Amniotic epithelial cell (primary cell): ENCODE measurements at places on chromosomes 12 and 14.

- no peak for DNase-seq
Observed at GRCh38 chr12:71655907-71656306, 7.7 kb downstream of the ZFC3H1 start.

GRCh38 chr12:93603762-93604161 lies 31.3 kb downstream of the SOCS2 start:
- no peak for DNase-seq

- DNase-seq = no peak
Observed at GRCh38 chr14:101070540-101071492, 167.3 kb upstream of the RTL1 start.

DNA sequence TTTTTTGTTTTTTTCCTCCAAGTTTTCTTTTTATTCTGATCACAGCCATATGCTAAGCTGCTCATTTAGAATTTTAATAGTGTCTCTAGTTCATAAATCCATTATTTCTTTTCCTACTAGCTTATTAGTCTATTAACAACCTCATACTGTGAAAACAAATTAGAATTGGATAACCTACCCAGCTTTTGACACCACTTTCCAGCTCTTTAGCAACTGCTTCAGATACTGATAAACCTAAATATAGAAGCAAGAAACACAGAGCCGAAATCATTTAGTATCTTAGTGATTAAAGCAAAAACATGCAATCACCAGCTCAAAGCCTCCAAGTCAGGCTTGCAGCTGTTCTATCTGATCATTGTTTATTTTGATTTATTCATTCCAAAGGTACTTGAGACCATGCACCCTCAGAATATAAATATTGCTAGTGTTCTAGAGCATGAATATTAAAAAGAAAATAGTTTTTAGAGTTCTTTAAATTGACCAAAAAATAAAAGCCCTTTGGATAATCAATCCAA lies 121.5 kb downstream of the STXBP6 start:
- DNase-seq = no peak

- no peak for DNase-seq
Observed at GRCh38 chr14:97337670-97338069, 540.5 kb downstream of the VRK1 start.

- no peak for DNase-seq
Observed at GRCh38 chr12:30988646-30989286, 62.2 kb downstream of the TSPAN11 start.

DNA sequence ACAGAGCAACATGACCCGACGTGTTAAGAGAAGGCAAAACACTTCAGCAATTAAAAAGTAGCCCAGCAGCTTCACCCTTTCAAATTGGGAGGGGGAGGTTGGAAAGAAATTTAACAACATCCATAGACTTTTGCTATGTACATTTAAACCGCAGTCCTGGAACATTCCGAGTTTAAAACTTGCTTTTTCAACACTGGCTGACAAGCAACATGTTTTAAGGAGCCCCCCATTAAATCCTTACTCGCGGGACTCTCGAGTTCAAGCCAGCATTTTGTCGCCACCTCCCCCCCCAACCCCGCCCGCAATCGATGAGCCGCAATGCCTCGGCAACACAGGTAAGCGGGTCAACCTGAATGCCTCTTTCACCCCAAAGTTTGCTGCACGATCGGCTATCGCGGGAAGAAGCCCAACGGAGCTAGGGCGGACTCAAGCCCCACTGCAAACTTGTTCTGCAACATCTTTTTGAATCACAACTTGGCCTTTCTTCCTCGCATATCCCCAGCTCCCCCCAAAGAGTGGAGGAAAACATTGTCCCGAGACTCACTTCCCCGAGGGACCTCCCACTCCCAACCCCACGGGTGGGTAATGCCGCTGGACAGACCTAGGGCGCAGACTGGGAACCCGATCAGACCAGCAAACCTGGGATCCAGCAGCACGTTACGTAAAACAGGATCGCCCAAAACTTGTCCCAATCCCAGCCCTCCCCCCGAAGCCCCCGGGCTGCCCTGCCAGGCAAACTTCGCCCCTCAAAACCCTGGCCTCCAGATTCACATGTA lies 777 bp downstream of the ZFP36L1 start:
- no peak for DNase-seq

DNA sequence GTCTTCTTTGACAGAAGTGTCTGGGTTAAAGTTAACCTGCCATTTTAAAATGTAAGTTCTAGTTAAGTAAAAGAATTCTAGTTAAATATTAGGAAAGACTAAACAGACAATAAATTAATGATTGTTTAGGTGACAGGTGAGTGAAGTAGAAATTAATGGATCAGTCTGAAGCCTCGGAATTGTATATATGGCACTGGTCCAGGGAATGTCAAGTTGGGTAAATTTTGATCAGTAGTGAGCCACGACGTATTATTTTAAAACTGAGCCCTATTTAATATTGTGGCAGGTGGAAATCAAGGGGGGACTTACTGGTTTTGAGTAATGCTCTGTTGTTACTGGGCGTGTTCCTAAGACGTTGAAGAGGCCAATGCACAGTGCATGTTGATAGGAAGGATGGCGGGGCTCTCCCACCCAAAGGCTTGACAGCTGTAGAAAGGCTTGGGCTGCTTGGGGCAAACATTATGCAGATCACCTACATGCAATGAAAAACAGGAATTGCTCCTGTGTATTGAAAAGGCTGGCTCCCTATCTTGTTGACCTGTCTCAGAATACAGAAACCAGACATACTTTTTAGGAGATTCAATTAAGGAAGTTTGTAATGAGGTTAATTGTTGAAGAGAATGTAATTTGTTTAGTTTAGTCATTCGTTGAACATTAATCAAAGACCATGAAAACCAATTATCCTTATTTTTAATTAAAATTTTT lies 5.9 kb upstream of the PPFIBP1 start:
- DNase-seq = no peak

DNA sequence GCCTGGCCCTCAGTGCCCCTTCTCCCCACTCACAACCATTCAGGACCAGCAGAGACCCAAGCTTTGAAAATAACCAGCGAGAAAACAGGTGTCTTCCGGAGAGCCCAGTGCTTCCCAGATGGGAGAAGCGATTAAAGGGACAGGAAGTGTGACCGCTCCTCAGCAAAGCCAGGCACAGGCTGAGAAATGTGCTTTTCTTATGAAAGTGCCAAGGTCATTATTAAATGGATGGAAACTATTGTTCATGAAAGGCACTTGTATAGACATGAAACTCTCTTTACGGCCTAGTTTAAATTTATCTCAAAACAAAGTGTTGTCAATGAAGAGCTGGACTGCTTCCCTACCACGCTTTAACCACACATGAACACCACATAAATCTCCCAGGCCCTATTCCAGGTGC lies 210.4 kb downstream of the SPTSSA start:
- DNase-seq = no peak

GRCh38 chr12:29650371-29650770 lies 133.4 kb downstream of the TMTC1 start:
- no peak for DNase-seq

GRCh38 chr12:23221066-23221465 lies 596.1 kb downstream of the ETNK1 start:
- DNase-seq = no peak

DNA sequence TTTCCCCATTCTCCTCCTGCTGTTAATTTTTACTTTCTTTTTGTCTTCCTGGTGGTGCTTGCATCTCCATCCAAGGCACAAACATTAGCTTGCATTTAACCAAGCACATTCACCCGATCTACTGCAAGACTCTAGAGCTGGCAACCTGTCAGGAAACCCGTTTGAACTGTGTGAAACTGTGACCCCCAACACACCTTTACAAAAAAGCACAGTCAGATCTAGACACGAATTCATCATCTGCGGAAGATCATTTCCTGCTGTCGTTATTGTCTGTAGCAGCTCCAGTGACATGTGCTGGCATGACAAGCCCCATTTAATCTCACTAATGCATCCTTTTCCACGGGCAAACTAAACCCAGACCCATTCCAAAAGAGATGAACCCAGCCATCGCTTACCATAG lies 340.5 kb downstream of the VRK1 start:
- DNase-seq = no peak

GRCh38 chr12:115942346-115942745 lies 335.1 kb downstream of the MED13L start:
- no peak for DNase-seq

DNA sequence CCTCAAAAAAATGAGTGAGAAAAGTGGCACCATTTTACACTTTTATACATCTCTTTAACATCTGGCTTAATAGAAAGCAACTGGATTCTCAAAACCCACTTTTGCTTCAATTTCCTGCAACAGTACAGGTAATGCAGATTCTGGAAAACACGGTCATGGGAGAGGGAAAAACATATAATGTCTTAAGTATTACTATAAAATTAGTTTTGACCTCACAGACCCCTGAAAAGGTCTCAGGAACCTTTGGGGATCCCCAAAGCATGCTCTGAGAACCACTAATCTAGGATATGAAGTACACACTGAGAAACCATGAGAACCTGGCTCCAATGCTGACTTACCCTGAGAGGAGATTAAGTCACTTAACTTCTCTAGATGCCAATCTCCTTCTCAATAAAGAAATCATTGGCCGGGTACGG lies 64.7 kb downstream of the PPP2R5E start:
- DNase-seq = no peak

GRCh38 chr12:102430661-102431060 lies 49.7 kb downstream of the IGF1 start:
- DNase-seq = no peak

GRCh38 chr12:94704452-94705306 lies 54.3 kb upstream of the TMCC3 start:
- DNase-seq = peak; percentile 92

DNA sequence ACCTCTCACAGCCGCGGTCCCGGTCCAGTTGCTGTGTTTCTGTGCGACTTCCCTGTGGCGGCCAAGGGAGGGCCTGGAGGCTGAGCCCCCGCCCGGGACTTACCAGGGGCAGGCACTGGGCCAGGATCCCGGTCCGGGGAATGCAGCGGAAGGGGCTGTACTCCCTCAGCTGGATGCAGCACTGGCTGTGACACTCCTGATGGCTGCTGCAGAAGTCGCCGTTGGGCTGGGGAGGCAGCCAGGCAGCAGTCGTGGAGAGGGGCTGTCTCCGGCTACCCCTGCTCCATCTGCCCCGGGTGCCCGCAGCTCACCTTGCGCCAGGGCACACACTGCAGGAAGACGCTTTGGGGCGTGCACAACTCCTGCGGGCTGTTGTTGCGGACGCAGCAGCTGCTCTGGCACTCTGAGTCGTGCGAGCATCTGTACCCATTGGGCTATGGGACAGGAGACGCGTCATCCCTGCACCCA lies 6.2 kb downstream of the LRCOL1 start:
- no peak for DNase-seq

GRCh38 chr14:22607291-22607690 lies 9.2 kb downstream of the ABHD4 start:
- DNase-seq = no peak

DNA sequence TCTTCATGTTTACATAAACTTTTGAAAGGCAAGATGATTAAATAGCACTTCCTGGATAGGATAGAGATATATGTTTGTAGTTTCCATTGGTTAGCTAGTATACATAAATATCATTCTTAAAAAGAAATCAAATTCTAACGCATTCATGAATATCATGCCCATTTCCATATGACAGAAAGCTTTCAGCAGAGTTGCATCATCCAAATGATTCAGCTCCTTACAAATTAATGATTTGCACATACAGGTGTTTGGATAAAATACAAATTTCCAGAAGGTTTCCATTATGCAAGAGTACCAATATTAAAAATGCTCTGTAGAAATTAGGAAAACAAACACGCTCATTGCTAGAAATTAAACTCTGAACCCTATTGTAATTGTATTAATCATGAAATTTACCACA lies 264.4 kb downstream of the FOXG1 start:
- DNase-seq = no peak

DNA sequence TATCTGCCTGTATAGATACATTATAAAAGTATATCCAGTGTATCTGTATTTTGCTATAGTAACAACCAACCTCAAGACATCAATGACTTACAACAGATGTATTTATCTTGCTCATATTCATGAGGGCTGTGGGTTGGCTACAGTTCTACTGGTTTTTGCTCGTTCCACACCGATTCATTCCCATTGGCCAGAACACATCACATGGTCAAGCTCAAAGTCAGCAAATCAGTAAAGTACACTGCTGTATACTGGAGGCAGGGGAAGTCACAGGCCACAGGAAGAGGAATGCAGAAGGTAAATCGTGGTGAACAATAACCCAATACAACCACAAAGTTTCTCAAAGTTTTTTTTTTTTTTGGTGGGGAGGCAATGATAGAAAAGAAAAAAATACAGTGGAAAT lies 180.0 kb upstream of the CDKN3 start:
- DNase-seq = no peak

DNA sequence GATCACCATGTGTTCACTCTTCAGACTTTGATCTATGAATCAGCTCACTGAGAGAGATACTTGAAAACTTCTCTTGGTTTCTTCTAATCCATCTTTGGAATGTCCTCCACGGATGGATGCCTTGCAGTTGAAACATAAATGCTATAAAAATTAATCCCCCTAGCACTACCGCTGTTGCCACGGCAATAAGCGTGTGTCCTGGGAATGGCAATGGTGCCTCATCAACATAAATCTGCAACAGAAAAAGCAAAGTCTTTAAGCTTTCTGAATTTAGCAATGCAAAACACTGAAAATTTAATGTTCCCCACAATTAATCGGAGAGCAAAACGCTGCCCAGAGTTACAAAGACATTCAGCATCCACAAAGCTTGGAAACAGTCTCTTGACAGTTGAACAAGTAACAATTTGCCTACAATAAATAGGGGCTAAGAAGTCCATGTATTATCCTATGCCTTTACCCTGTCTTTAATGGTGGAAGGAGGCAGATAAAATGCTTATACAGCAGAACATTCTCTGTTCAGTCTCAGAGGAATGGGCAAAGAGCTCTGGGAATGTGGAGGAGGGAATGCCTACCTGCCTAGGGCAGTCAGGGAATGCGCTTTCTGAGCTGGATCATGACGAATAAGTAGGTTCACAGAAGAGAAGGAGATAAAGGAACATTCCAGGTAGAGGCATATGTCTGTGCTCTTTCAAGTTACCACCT lies 70.9 kb upstream of the PPP4R3A start:
- no peak for DNase-seq

DNA sequence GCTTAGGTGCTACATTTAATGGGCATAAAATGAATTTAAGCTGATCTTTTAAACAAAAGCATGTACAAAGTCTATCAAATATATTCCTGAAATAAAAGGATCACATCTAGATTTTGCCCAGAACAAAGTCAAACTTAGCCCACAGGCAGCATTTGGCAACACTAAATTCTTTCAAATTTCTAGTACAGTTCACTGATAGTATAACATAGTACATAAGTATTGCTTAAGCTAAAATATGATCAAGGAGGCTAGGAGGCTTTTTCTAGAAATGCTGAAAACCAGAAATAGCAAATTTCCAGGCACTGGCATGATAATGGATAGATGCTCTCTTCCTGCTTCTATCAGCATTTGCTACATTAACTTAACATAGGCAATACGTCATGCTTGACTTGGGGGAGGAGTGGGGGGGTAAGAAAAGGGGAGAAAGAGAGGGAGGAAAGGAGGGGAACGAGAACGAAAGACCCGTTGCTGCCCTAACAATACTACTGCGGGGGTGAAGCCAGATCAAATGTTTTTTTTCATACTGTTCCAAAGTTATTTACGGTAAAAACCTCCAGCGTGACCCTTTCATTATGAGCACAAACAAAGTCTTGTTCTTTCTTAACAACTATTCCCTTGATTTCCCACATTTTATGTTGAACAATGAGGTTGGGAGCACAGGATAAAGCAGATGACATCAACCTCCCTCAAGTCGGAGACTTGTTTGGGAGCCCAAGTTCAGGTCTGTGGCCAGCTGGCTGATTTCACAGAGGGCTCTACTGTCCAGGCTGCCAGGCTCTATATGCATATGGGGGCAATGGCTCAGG lies 10.6 kb downstream of the TMED10 start:
- DNase-seq = peak; percentile 49
